ENCODE measurements at places on chromosomes 4 and X.

DNA sequence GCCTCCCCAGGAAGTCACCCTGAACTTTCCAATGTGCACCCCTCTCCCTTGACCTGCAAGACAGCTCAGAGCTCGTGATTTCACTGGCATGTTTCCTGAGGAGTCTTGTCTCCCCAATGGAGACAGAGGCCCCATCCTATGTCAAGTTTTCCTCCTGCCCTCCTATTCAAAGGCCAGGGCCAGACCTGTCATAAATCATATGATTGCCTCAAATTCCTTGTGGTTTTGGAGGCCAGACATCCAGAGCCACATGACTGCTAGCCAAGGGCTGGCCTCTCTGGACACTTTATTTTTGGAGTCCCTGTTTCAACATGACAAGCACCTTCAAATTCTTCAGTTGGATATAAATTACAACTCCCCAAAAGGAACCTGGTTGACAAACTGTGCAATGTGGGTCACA, 76.0 kb upstream of the TFDP3 start:
- no peak for DNase-seq

DNA sequence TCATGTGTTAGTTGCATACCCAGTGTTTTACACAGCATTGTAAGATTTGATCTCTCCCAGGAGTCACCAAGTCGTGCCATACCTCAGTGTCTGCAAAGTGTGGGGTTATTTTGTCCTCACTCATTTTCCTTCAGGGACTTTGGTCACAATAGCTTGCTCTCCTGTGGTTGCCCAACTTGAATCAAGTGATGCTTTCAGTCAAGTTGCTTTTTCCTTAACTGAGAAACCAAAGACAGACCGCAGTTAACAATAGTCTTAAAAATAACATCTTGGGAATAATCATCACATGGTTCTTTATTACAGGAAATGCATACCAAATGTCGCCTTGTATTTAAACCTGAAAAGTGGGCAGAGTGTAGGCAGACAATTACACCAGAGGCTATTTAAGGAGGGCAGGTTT, 44.5 kb upstream of the NDP start:
- DNase-seq, result no peak

- no peak for DNase-seq
Observed at GRCh38 chrX:71214604-71215337, 8.3 kb upstream of the GJB1 start.

GRCh38 chr4:75724867-75725724, 719 bp downstream of the USO1 start:
- peak; percentile 52 for DNase-seq

DNA sequence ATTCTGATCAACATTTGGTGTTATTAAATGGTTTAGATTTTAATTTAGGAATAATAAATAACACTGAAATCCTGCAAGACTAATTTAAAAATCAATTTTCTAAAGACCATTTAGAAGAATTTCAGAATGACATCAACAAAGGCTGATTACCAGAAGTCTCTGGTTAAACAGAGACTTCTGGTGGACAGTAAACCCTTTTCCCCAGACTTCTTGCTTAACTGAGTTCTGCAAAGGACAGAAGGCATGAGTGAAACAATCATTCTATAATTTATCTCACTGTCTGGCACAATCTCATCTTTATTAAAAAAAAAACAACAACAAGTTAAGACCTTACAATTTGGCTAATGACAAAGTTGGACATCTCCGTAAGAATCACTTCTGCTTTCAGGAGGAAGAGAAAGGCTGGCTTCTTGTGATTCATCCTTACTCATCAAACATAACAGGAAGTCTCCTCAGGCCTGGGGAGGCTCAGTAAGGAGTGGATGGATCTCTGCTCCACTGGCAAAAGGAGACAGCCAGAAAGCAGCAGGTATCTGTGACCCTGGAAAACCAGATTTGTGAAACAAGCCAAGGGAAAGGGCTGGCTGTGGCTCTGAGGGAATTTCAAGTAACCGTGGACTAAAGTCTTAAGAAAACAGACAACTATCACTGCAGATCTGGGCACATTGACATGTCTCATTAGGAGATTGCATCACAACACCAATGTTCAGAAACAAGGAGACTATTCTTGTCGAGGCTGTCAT, 908 bp upstream of the TLR6 start:
- peak; percentile 57 for DNase-seq

- no peak for DNase-seq
Observed at GRCh38 chr4:144288011-144288903, 147.7 kb upstream of the GYPA start.

Data from CD4-positive, alpha-beta T cell treated with Interleukin-6 for 4 hours (primary cell).